Stimulated activated CD4-positive, alpha-beta T cell treated with anti-CD3 and anti-CD28 coated beads, Interleukin-1b, Interleukin-23, amount 100 ng/mL, for 24 hours (primary cell): ENCODE measurements at places on chromosomes 5 and 9.

DNA sequence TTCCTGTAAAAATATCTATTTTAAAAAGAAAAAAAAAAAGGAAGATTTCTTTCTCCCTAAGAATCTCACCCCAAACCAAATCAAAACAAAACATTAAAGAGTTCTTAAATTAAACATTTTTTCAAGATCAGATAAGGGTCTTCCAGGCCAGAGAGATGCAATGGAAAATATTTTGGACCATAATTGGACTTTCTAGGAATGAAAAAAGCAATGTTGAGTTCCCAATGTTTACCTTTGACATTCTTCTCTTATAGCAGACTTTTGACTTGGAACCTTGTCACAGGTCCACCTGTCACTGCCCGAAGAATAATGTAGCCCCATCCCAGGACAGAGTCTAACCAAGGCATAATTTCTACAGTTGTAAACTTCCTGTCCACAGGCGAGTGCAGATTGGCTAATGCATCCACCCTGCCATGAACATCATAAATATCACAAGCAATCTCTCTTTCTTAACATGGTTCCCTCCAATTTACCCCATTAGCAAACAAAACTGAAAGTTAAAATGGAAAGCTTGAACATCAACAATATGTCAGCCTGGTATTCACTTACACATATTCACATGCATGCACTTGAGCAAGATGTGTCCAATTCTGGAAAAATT lies 121.7 kb upstream of the ZNF366 start:
- DNase-seq, result no peak

- DNase-seq, result no peak
Observed at GRCh38 chr9:120463765-120464164, 116.2 kb downstream of the CDK5RAP2 start.

DNA sequence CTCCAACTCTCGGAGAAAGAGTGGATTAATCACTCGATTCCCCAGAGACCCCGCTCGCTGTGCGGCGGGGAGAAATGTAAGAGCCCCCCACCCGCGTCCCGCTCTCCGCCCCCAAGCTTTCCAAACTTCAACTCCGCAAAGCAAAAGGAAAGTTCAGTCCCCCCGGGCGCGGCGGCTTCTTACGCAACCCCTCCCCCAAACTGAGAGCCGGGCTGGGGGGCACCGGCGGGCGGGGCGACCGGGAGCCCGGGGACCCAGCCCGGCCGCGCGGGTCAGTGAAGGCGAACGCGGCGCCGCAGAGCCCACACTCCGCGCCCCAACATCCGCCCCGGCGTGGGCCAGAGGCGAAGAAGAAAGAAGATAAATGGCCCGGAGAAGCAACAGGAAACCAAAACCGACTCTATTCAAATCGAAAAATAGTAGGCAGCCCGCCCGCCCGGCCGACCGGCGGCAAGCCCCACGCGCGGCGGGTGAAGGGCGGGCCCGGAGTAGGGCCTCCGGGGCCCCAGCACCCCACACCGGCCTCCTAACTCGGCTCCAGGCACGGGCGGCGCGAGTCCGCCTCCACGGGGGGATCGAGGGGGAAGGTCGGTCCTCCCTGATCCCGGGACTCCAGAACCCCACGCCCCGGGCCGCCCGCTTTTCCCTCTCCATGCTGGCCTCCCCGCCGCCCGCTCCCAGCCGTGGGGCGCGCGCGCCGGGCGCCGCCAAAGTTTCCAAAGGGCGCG lies 720 bp downstream of the NOTCH1 start:
- DNase-seq, result no peak

GRCh38 chr9:112836394-112836793 lies 54.3 kb downstream of the SLC46A2 start:
- DNase-seq, result no peak

- DNase-seq, result no peak
Observed at GRCh38 chr5:18403941-18404438, 769.7 kb downstream of the TAF11L14 start.

GRCh38 chr9:118686959-118687358 lies 682.3 kb downstream of the BRINP1 start:
- no peak for DNase-seq

DNA sequence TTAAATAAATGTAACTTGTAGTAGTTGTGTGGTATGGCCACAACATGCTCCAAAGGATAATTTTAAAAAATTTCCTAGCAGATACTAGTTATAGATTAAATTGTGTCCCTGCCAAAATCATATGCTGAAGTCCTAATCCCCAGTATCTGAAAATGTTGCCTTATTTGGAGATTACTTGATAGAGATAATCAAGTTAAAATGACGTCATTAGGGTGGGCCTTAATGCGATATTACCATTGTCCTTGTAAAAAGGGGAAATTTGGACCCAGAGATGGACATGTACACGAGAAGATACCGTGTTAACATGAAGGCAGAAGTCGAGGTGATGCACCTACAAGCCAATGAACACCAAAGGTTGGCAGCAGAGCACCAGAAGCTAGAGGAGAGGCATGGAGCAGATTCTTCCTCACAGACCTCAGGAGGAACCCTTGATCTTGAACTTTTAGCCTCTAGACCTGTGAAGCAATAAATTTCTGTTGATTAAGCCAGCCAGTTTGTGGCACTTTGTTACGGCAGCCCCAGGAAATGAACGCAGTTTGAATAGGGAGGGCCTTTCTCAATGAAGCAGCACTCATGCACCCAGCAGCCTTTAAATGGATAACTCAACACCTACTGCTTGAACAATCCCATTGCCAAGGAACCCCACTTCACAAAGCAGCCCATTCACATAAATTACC lies 148.9 kb downstream of the ARHGAP26 start:
- no peak for DNase-seq

- no peak for DNase-seq
Observed at GRCh38 chr5:150179019-150179620, 10.7 kb upstream of the SLC6A7 start.

- DNase-seq, result no peak
Observed at GRCh38 chr5:36656556-36656955, 50.1 kb downstream of the SLC1A3 start.

DNA sequence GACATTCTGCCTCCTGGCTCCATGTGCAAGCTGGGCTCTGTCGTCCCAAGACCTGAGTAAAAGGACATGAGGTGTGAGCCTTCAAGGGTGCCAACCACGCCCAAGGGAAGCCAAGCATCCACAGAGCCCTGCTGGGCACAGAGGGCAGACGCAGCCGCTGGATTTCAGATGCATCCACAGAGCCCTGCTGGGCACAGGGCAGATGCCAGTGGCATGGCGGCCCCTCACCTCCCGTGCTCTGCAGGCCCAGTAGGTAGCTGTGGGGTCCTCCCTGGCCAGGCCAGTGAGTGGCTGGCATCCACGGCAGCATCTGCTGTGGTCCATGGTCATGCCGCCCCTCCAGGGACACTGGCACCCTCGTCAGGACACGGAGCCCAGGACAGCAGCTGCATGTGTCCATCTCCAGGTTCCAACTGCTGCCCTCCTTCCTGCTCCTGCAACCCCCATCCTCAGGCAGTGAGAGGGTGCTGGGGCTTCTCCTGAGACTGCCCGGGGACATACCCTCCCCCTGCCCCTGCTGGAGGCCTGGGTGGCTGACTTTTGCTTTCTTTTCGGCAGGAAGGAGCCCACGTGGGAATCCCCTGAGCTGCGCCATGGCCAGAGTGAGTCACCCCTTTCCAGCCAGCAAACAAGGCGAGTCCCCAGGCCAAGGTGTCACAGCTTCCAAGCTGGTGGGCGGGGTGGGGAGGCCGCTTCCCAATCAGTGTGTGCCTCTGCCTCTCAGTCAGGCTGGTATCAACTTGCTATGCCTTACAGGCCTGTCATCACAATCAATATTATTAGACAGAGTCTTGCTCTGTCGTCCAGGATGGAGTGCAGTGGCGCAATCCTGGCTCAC lies 4.0 kb upstream of the TRAF2 start:
- DNase-seq, result peak; percentile 81

- no peak for DNase-seq
Observed at GRCh38 chr5:82376307-82376706, 98.2 kb upstream of the RPS23 start.

- DNase-seq, result no peak
Observed at GRCh38 chr5:112552791-112553190, 133.7 kb upstream of the EPB41L4A start.

DNA sequence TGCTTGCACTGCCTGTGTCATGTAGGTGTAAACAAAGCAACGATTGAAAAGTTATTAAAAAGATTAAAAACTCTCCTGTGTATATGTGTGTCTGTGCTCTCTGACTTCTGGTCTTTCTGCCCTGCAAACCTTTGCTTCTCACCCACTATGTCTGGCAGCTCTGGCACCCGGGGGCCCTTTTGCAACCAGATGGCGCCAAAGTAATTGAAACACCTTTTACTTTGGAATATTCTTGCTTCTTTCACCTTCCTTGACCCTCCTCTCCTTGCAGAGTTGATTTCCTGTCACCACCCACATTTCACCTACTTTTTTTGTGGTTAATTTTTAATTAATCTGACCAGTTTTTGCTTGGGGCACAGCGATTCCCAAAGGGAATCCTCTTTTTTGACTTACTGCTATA lies 275.5 kb downstream of the ARHGEF28 start:
- DNase-seq, result no peak

GRCh38 chr9:75117564-75117963 lies 29.2 kb downstream of the OSTF1 start:
- DNase-seq, result no peak

GRCh38 chr5:179870403-179870903 lies 11.8 kb upstream of the MRNIP start:
- no peak for DNase-seq

DNA sequence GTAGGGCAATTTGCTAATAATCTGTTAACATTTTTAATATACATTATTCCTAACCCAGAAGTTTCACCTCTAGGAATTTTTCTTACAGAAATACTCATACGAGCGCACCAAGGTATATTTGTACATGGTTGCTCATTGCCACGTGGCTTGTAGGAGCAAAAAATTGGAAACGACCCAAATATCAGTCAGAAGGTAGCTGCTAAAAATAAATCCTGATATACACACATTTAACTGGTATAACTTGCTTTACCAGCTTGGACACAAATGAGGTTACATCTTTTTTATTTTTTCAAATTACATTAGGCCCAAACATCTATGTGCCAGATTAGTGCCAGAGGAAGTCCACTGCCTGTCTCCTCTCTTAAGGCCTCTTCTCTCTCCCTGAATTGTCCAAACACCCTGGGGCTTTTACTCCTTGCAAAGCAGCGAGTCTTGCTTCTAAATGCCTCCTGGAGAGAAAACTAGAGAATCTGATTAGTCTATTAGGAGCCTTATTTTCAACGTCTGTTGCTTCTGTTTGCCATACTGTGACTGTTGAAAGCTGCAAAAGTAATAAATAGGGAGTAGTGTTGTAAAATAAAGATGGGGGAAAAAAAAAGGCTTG lies 92.0 kb upstream of the SSBP2 start:
- DNase-seq, result no peak

DNA sequence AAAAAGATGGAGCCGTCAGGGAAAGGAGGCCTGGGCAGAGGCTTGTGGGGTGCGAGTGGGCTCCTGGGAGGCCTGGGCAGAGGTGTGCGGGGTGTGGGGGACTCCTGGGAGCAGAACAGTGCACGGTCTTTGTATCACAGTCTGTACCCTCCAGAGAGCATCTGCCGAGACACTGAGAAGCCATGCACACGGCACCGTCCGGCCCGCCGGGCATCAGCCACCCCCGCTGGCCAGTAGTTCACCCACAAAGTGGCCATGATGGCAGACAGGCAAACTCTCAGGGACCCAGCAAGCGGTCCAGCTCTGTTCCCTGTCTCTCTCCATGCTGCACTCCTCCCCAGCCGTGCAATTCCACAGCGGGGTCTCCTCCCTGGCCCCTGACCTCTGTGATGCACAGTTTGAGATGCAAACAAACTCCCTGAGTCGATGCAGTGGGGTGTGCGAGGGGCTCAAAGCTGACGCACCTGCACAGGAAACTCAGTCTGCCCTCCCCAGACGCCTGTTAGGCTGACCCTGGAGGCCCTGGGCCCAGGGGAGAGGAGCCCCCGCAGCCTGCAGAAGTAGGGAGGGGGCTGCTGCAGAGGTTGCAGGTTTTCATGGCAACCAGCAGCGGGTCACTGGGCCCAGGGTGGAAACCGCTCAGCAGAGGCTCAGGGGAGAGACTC lies 9.1 kb upstream of the GPSM1 start:
- DNase-seq, result no peak

DNA sequence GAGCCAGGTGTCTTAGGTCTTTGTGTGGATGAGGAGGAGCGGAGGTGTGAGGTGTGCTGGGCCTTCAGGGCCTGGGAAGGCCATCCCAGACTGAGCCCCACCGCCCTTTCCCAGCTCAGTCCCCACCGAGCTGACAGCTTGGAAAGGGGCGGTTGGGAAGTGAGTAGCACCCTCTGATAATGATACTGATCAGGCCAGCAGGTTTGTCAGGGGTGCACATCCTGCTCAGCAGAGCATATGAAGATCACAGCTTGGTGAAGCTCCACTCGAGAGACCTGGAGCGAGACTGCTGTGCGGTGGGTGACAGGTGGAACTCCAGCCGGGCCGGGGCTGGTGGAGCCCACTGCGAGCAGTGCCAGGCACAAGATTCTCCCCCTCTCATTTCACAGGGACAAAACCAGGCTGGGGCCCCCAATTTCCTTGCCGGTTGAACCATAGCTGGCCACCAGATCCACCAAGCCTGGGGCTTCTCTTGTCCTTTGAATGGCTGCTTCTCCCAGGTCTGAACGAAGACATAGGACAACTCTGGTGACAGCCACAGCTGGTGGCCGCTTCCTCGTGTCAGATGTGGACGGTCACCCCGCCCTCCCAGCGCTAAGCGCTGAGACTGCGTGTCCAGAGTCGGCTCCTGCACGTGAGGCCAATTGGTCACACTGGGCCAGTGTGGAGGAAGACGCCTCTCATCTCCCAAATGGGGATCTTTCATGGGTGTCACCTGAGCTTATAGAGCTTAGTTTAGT lies 8.3 kb downstream of the QRFP start:
- no peak for DNase-seq

DNA sequence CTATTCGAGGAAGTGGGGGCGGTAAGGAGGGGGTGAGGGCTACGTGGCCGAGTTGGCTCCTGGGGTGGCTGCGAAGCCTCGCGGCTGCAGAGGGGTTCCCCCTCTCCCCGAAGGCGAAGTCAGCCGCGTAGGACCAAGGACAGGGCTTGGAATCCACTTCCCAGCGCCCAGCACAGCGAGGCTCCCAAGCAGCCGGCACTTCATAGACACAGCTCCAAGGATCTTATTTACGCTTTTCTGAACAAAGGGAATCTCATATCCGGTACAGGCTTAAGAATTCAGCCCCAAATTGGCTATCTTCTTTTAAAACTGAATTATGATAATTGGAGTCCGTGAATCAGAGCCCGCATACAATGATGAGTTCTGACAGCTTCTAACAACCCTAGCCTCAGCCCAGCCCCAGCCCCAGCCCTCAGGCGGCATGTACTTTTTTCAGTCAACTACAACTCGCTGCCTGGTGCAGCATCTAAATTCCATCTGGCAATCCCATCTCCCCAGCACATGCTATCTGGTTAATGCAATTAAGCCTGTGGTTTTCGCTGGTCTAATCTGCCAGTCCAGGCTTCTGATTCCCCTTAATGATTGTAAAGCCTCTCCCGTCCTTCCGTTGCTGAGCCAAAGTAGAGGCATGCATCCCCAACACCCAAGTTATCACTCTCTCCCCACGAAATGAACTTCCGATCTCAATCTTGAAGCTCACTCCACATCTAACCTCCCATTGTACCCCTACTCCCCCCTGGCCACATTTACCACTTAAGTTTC lies 1.0 kb downstream of the ELAVL2 start:
- DNase-seq, result no peak

GRCh38 chr5:6522331-6522730 lies 73.7 kb downstream of the UBE2QL1 start:
- no peak for DNase-seq
